ENCODE measurements at places on chromosomes 1 and 21.

DNA sequence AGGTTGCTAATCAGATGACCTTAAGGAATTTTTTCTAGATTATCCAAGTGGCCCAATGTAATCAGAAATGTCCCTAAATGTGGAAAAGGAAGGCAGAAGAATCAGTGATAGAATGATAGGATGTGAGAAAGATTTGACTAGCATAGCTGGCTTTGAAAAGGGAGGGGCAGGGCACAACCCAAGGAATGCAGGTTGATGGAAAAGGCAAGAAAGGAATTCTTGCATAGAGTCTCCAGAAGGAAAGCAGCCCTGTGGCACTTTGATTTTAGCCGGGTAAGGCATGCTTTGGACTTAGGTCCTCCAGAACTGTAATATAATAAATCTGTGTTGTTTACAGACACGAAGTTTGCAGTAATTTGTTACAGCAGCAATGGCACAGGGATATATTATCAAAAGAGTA is 375.7 kb upstream of the B3GALT2 start:
- no peak for DNase-seq

GRCh38 chr1:48859456-48859855 is 82.8 kb upstream of the BEND5 start:
- DNase-seq: no peak

DNA sequence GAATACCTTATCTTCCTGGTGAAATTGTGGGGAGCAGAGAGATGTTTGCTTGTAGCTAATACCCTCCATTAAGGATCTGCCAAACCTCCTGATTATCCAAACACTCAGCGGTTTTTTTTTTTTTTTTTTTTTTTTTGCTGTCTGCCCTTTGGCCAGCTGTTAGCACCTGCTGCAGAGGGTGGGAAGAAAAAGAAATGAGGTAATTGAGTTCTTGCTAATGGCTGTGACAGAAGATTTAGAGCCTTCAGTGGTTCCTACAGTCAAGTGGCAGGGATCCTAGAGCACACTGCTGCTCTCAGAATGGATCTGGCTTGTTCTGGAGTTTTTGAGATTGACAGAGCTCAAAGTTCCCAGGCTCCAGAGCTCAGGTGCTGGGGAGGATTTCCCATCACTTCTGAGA is 342.5 kb downstream of the DISC1 start:
- DNase-seq: no peak

DNA sequence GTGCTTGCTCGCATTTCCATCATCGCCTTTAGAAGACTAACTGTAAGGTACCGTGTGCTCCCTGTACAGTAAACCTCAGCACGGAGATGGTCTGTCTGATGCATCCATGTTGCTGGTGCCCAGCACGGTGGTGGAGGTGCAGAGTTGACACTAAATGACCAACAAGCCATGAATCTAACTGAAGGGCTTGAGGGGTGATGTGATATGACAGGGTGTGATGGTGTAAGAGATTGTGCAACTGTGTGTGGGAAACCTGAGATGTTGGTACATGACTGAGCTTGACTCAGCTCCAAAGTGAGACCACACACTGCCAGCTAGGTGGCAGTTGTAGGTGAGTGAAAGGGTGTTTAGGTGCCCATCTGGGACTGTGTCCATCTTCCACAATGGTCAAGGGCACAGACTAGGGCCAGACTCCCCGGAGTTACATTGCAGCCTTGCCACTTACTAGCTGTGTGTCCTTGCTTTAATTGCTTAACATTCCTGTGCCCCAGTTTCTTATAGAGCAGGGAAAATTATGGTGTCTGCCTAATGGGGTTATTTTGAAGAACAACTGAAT is 21.4 kb downstream of the SLC2A1 start:
- DNase-seq: no peak

Data from AG09319 (cell line).